ENCODE measurements at places on chromosomes 16 and 17. TPM values are rescaled to one million over a fixed set of nuclear protein-coding genes. Genes with fewer than 3 reads are reported as not detected.

The PAQR4 gene
- total RNA-seq, result 3.3 TPM

The ATXN2L gene
- total RNA-seq, result 66.5 TPM

The SLC13A5 gene
- total RNA-seq, result not detected

The RPL38 gene
- 1,229 TPM for total RNA-seq

The NPIPA3 gene
- total RNA-seq, result 0.69 TPM

The BICDL2 gene
- 0.40 TPM for total RNA-seq

The TBC1D3E gene
- total RNA-seq, result not detected

The SCGB1C2 gene
- total RNA-seq, result not detected

The NPIPA5 gene
- 5.3 TPM for total RNA-seq

The ABCA8 gene
- total RNA-seq, result 198 TPM

The ALOX15B gene
- 0.07 TPM for total RNA-seq

The SLC5A11 gene
- total RNA-seq, result not detected

The APOBR gene
- total RNA-seq, result not detected

The GRIN2A gene
- 0.26 TPM for total RNA-seq

The PPY gene
- total RNA-seq, result not detected

The TEDC2 gene
- 2.8 TPM for total RNA-seq

The CA10 gene
- total RNA-seq, result not detected

The FA2H gene
- total RNA-seq, result not detected

The ABCA9 gene
- 12.0 TPM for total RNA-seq

The CA4 gene
- not detected for total RNA-seq

The SLC38A8 gene
- not detected for total RNA-seq

The ADPRM gene
- total RNA-seq, result 9.7 TPM

The ELMO3 gene
- total RNA-seq, result 0.76 TPM

The DNAAF8 gene
- total RNA-seq, result 1.2 TPM

The EVI2B gene
- total RNA-seq, result 0.07 TPM

The COX11 gene
- 55.6 TPM for total RNA-seq

The DPEP2NB gene
- total RNA-seq, result not detected

The PRSS36 gene
- total RNA-seq, result 0.59 TPM
